ENCODE measurements at places on chromosomes 2 and 18.
A peak's percentile ranks its signal among the peaks of the same experiment; 100 is the strongest.

- H3K4me3 ChIP-seq = no peak overlapping the region
- peaks cover 6% of the 10 kb centered on the region for H3K27me3 ChIP-seq
- no peak overlapping the region for H3K27ac ChIP-seq
- DNase-seq = no peak
- H3K4me1 ChIP-seq = no peaks in the 10 kb centered on the region
Measured at GRCh38 chr2:222993920-222994650, 57.9 kb upstream of the KCNE4 start.

GRCh38 chr2:120991441-120991840, 255.8 kb downstream of the GLI2 start:
- no peaks in the 10 kb centered on the region for H3K27me3 ChIP-seq
- H3K4me3 ChIP-seq = no peak overlapping the region
- DNase-seq = peak; percentile 12
- no peaks in the 10 kb centered on the region for H3K36me3 ChIP-seq
- no peaks in the 10 kb centered on the region for H3K4me1 ChIP-seq
- H3K27ac ChIP-seq = no peak overlapping the region

GRCh38 chr18:62329691-62330454, 4.8 kb downstream of the TNFRSF11A start:
- H3K36me3 ChIP-seq = peaks cover 8% of the 10 kb centered on the region
- H3K4me1 ChIP-seq = peaks cover 56% of the 10 kb centered on the region
- H3K27ac ChIP-seq = peak overlapping the region; percentile 67
- peak; percentile 66 for DNase-seq
- H3K27me3 ChIP-seq = peaks cover 31% of the 10 kb centered on the region

- no peak for DNase-seq
- peak overlapping the region; percentile 66 for H3K4me3 ChIP-seq
- no peak overlapping the region for H3K27ac ChIP-seq
- peaks cover 26% of the 10 kb centered on the region for H3K4me1 ChIP-seq
Measured at GRCh38 chr2:192196421-192197194, 1.9 kb upstream of the TMEFF2 start.

DNA sequence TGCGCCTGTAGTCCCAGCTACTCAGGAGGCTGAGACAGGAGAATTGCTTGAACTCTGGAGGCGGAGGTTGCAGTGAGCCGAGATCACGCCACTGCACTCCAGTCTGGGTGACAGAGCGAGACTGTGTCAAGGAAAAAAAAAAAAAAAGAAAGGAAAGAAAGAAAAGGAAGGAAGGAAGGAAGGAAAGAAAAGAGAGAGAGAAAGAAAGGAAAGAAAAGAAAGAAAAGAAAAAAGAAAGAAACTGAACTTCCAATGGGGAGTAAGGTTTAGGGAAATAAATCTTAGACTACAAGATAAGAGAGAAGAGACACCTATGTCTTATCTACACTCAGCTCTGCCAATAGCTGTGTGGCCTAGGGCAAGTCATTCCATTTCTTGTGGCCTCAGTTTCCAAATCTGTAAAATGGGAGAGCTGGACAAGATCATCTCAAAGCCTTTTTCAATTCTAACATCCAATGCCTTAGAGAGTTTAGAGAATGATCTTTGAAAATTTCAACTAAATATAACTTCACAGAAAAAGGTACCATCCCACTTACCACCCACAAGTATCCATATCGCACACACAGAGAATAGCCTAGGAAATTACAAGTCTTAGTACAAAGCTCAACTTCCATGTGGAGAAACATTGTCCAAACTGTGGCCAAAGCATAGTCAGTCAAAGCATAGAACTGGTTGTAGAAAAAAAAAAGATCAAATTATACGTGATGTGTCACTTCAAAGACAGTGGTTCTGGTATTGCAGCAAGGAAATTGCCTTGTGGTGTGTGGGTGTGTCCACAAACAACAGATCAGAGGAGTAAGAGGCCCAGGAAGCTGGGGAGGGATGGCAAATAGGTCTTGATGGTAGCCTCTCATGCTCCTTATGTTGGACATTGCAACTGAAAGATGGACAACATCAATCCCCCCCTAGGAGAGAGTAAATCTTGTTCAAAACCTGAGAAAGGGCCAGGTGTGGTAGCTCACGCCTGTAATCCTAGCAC, 42.4 kb downstream of the SLC14A2 start:
- H3K4me3 ChIP-seq = no peak overlapping the region
- H3K27me3 ChIP-seq = no peaks in the 10 kb centered on the region
- peak overlapping the region; percentile 4 for H3K27ac ChIP-seq
- peaks cover 15% of the 10 kb centered on the region for H3K4me1 ChIP-seq
- peak; percentile 77 for DNase-seq
- no peaks in the 10 kb centered on the region for H3K36me3 ChIP-seq

DNA sequence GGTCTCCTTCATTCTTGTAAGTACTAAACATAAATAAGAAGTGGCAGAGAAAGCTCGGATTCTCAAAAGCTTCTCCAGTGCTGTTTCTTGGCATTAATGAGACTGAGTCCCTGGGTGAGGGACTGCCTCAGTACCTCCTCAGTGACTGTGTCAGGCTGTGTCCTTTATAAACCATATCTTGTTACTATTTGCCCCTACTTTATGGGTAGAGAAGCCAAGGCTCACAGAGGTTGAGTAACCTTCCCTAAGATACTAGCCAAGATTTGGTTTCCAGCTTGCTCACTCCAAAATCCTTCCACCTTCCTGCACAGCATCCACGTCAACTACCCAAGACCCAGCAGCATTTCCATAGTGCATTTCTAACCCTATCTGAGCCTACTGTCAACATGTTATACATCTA, 55.6 kb downstream of the THUMPD2 start:
- no peak overlapping the region for H3K27ac ChIP-seq
- no peaks in the 10 kb centered on the region for H3K36me3 ChIP-seq
- no peaks in the 10 kb centered on the region for H3K4me1 ChIP-seq

- H3K27me3 ChIP-seq = peaks cover 41% of the 10 kb centered on the region
Measured at GRCh38 chr18:9000733-9001132, 101.8 kb upstream of the NDUFV2 start.

DNA sequence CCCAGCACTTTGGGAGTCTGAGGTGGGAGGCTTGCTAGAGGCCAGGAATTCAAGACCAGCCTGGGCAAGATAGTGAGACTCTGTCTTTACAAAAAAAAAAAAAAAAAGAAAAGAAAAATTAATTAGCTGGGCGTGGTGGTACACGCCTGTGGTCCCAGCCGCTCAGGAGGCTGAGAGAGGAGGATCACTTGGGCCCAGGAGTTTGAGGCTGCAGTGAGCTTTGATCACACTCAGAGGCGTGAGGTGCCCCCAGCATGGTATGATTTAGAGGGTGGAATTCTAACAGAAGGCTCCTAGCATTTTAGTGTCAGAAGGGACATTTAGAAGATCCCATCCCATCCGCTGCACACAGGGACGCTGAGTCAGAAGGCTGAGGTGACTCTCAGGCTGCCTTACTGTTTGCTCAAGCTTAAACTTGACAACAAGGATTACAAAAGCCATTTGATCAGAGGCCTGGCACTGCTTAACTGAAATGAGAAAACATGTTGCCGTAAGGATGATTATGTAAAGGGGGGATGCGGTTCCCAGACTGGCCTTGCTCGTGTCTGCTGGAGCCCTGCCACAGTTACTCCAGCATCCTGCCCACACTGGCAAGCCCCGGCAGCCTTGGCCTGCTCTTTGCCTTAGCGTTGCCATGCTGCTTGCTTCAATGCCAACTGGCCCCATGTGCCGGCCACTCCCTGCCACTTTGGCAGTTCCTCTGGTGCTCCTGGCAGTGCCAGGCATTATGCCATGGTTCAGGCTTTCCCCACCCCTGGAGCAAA, 45.6 kb upstream of the SLC1A4 start:
- no peak for DNase-seq
- H3K27me3 ChIP-seq = no peaks in the 10 kb centered on the region
- H3K4me3 ChIP-seq = no peak overlapping the region
- H3K27ac ChIP-seq = peak overlapping the region; percentile 13
- peaks cover 66% of the 10 kb centered on the region for H3K4me1 ChIP-seq
- H3K36me3 ChIP-seq = peaks cover 10% of the 10 kb centered on the region

GRCh38 chr18:67525328-67526099, 9.0 kb upstream of the DSEL start:
- H3K27me3 ChIP-seq = peaks cover 23% of the 10 kb centered on the region
- H3K4me1 ChIP-seq = no peaks in the 10 kb centered on the region
- H3K27ac ChIP-seq = no peak overlapping the region
- DNase-seq = no peak
- no peak overlapping the region for H3K4me3 ChIP-seq
- H3K36me3 ChIP-seq = no peaks in the 10 kb centered on the region

- H3K4me3 ChIP-seq = peak within 1 kb of the TSS; percentile 63
- peaks cover 1% of the 10 kb centered on the region for H3K36me3 ChIP-seq
Measured at GRCh38 chr2:45009303-45009927, at the start of gene SIX2. SIX2 (minus strand) TSS chr2:45009452; CDS start chr2:45009110, 342 bp downstream.

GRCh38 chr18:75678627-75679026, 251.1 kb upstream of the SMIM21 start:
- H3K27me3 ChIP-seq = no peaks in the 10 kb centered on the region

- DNase-seq = no peak
- H3K4me3 ChIP-seq = no peak overlapping the region
Measured at GRCh38 chr18:50277942-50278341, 3.4 kb downstream of the MBD1 start.

- no peaks in the 10 kb centered on the region for H3K36me3 ChIP-seq
- H3K27ac ChIP-seq = no peak overlapping the region
- no peaks in the 10 kb centered on the region for H3K27me3 ChIP-seq
- no peaks in the 10 kb centered on the region for H3K4me1 ChIP-seq
Measured at GRCh38 chr2:1692342-1692741, 52.0 kb downstream of the PXDN start.
